B cell (primary cell): ENCODE measurements at places on chromosomes 2 and 18.

DNA sequence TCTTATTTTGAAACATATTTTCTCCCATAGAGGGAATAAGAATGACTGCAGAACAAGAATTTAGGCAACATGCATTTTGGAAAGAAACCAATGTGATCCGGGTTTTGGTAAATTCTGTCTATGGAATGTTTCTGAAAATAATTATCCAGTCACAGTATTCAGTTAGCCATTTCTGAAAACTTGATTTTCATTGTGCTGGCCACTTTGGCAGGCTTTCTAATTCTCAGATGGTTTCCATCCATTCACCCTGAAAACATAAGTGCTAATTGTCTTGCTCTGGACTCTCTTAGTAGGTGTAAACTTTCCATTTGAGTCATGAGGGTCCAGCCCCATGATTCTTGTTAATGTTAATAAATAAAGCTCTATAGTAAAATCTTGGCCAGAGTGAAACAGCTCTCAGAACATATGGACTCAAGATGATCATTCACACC is 176.5 kb downstream of the RBM43 start:
- no peaks in the 10 kb centered on the region for H3K36me3 ChIP-seq
- no peak overlapping the region for H3K27ac ChIP-seq
- no peaks in the 10 kb centered on the region for H3K27me3 ChIP-seq
- no peaks in the 10 kb centered on the region for H3K4me1 ChIP-seq

- H3K27me3 ChIP-seq, result no peaks in the 10 kb centered on the region
- DNase-seq, result no peak
- no peak overlapping the region for H3K4me3 ChIP-seq
- H3K27ac ChIP-seq, result no peak overlapping the region
These were observed 927.8 kb downstream of the SUCLG1 start for GRCh38 chr2:83531206-83531826.

- H3K4me3 ChIP-seq, result no peak overlapping the region
- DNase-seq, result no peak
- no peak overlapping the region for H3K27ac ChIP-seq
These were observed 27.2 kb upstream of the RFX8 start for GRCh38 chr2:101502095-101502494.

DNA sequence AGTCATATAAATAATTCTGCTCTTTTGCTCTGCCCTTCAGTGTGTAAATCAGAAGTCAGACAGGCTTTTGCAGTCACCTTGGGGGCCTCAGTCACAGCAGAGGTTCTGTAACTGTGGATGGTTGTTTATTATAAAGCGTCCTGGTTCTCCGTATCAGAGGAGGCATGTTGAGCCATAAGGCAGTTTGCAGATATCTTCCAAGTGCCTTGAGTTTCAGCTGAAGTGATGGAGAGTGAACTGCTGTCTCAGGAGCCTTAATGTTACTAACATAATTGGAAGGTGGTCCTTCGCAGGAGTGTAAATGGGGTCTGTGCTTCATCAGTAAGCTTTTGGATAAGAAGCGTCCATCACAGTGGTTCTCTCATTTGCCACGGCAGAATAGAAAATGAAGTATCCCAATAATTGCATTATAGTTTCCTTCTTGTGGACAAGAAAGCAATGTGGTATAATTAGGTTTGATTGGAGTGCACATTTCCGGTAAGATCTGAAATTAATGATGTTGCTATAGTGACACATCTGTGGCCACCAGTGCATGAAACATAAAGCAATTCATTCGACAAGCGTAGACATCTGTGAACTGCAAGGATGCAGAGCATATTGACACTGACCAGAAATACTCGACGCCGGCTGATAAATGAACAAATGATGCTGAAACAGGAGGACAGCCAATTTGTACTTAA is 112.5 kb upstream of the NFATC1 start:
- H3K4me3 ChIP-seq, result no peak overlapping the region
- H3K27ac ChIP-seq, result no peak overlapping the region
- no peak for DNase-seq
- H3K4me1 ChIP-seq, result no peaks in the 10 kb centered on the region

DNA sequence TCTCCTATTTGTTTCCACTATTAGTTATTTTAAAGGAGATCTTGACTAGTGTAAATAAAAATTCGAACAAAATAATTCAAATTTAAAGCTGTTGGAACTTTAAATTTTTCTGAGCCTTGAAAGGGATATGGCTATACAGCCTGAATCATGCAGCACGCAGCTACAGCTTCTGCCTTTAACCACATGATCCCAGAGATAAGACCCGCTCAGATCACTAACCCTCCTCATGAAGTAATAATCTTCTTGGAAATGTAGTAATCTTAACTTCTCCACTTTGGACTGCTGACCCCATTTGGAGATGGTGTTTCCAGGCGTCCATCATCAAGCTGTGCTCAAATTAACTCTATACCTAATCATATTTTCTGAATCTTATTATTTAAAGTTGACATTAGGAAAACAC is 336.6 kb downstream of the DSC3 start:
- no peak overlapping the region for H3K27ac ChIP-seq
- no peaks in the 10 kb centered on the region for H3K4me1 ChIP-seq
- H3K36me3 ChIP-seq, result no peaks in the 10 kb centered on the region
- no peak for DNase-seq
- no peaks in the 10 kb centered on the region for H3K27me3 ChIP-seq

GRCh38 chr18:13191779-13192178 is 26.8 kb upstream of the LDLRAD4 start:
- DNase-seq, result no peak
- H3K36me3 ChIP-seq, result no peaks in the 10 kb centered on the region
- no peaks in the 10 kb centered on the region for H3K4me1 ChIP-seq
- H3K27me3 ChIP-seq, result no peaks in the 10 kb centered on the region
